SW 1271 (cell line): ENCODE measurements at places on chromosomes 16 and 17.
A peak's percentile ranks its signal among the peaks of the same experiment; 100 is the strongest.

DNA sequence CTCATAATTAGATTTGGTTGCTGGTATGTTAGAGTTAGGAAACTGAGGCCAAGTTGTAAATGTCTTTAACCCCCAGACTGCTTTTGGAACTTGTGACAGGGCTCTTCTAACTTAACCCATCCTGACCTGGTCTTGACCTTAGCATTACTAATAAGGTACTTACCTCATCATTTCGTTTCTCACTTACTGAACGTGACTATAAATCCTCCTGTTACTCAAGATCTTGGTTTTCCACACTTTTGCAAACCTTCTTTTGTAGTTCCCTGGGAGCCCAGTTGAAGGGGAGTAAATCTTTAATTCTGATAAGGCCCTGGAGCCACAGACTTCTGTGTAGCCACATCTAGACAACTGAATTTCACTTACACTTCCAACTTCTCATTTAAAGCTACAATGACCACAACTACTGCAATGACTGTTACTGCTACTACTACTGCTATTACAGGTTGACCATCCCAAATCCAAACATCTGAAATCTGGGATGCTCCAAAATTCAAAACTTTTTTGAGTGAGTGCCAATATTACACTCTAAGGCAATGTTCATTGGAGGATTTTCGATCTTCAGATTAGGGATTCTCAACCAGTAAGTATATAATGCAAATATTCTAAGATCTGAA is 248.8 kb upstream of the TBX2 start:
- DNase-seq = no peak

- no peak for DNase-seq
These were observed 19.4 kb upstream of the SSTR5 start for GRCh38 chr16:1053121-1053521.

DNA sequence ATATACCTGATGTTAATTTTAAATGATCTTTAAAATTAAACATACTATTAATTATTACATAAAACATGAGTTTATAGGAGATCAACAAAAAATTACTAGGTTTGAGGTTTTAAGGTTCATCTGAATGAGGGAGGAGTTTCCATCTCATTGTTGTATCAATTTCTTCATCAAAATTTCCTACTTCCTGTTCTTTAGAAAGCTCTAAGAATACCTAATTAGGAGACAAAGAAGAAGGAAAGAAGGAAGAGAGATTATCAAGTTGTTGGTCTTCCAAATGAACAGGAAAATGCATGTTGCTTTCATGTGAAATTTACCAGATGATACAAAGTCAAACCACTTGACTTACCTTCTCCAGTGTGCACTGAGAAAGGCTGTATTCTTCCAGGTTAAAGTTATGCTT is 18.1 kb upstream of the ABCA9 start:
- DNase-seq = no peak

DNA sequence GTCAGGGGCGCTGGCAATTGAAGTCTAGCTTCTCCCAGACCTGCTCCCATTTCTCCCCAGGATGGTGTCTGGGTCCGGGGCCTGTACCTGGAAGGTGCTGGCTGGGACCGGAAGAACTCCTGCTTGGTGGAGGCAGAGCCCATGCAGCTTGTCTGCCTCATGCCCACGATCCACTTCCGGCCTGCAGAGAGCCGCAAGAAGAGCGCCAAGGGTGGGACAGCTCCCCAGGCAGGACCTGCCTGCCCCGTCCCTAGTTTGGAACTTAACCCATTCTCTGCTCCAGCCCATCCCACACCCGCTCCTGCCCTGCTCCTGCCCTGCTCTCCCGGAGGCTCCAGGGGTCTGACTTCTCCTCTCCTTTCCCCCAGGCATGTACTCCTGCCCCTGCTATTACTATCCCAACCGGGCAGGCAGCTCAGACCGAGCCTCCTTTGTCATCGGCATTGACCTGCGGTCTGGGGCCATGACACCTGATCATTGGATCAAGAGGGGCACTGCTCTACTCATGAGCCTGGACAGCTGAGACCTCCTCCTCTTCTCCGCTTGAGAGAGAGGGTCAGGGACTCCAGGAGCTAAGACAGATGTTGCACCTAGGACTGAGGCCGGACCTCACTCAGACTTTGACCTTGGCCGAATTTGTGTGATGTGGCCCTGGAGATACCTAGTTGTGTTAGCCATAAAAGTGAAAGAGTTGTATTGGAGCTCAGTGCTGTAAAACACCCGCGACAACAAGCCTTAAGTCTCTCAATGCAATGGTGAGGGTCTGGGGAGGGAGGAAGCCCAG is 814 bp upstream of the KDM6B start:
- DNase-seq = no peak

DNA sequence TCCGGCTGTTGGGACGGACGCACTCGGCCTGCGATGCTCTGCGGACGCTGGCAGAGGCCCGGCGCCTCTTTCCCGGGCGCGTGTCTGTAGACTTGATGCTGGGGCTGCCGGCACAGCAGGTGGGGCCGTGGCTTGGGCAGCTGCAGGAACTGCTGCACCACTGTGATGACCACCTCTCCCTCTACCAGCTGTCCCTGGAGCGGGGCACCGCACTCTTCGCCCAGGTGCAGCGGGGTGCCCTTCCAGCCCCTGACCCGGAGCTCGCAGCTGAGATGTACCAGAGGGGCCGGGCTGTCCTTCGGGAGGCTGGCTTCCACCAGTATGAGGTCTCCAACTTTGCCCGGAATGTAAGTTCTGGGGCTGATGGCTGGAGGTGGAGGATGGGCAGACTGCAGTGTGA is 3.5 kb downstream of the RSAD1 start:
- no peak for DNase-seq

DNA sequence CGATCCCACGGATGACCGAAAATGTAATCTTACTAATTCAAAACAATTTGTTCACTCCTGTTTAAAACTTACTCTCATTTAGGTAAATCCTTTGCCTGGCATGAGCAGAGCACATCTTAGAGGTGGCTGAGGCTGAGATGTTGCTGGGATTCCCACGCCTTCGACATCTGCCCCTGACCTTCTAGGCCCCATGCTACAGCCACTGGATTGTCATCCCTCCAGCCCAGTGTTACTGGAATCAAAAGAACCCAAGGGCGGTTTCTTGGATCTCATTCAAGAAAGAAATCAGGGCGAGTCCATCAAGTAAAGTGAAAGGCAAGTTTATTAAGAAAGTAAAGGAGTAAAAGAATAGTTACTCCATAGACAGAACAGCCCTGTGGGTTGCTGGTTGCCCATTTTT is 64.5 kb upstream of the SHISA6 start:
- no peak for DNase-seq

DNA sequence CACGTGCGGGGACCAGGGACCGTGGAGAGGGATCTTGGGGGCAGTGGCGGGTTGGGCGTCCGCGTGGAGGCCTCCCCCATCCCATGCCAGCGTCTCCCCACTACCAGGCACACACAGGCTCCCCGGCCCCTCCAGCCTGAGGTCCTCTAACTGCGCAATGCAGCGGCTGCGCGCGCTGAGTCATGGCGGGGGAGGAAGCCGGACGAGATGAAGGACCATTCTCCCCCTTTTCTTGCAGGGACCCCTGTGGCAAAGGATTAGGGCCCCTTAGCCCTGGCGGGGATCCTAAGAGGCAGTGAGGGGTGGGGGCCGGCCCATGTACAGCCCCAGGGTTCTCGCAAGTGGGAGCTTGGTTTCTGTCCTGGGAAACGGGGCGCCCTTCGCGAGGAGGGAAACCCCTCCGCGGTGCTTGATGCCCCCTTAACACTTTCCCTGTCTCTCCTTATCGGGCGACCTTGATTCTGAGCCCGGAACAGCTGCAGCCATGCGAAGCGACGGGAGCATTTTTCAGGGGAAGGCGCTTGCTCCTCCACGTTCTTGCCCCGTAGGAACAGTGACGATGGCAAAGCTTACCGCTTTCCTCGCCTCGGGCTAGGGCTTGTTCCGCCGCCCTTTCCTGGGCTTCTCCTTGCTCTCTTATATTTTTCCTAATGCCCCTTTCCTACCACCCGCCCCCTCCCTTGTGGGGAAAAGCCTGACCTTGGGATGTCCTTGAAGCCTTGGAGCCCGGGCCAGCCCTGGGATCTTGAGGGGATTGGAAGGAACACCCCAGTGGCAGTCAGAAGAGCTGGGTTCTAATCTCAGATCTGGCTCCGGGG is 592 bp downstream of the ALDOA start:
- peak; percentile 54 for DNase-seq

- no peak for DNase-seq
These were observed 583 bp upstream of the CYLD start for GRCh38 chr16:50741225-50741780.

DNA sequence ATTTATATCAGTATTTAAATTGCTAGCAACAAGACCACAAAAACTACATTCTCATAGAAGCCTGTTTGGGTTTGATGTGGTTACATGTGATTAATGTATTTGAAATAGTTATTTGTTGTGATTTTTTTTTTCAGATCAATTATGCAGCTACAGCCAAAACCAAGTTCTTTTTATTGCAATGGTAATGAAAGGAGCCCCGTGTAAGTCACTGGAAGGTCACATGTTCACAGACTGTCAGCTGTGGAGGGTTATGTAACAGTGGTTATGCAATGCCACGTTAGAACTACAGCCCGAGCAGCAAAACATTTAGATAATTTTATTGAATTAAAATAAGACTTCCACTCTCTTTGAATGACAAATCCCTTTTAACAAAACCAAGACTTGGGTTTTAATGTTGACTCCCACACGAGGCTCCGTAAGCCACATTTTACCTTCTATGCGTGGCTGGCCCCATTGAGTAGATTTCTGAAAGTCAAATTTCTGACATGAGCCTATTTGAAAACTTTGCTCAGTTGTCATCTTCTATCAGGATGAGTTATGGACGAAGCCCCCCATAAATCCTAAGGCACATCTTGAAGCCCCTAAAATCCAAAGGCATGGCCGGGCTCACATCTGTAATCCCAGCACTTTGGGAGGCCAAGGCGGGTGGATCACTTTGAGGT is 41.8 kb upstream of the SEC14L1 start:
- DNase-seq = no peak

GRCh38 chr17:75619506-75620431 is 13.5 kb upstream of the SMIM5 start:
- DNase-seq = no peak

- DNase-seq = no peak
These were observed 5.6 kb downstream of the FMNL1 start for GRCh38 chr17:45227101-45227925.

DNA sequence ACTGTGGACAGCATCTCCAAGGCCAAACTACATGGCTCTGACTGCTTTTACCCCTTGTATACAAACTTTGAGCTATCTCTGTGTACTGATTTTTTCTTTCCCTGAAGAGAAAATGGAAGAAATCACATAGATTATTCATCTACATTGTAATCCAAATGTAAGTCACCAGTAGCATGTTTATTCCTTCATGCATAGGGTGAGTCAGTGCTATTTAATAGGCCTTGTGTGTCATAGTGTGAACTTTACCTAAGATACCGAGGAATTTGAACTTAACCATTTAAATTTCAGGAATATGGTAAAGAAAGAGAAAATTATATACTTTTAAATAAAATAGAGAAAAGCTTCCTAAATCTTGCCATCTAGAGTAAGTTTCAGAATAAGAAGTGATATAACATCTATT is 16.5 kb downstream of the PHKB start:
- DNase-seq = no peak

DNA sequence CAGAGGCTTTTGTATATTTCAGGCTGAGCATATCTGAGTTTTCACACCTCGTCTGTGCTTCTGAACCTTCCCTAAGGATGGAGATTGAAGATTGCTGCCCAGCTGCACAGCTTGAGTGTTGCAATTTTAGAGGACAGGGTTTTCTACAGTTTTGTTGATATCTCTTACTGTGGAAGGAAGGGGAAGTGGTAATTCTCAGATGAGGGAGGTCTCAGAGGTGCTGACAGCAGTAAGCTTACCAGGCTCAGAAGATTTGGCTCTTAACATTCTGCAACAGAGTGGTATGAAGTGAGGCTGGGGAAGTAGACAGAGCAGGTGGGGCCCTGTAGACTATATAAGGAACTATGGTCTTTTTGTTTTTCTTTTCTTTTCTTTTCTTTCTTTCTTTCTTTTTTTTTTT is 45.8 kb upstream of the ARHGAP17 start:
- no peak for DNase-seq

- DNase-seq = no peak
These were observed 5.5 kb downstream of the MAP2K3 start for GRCh38 chr17:21289902-21290571.

DNA sequence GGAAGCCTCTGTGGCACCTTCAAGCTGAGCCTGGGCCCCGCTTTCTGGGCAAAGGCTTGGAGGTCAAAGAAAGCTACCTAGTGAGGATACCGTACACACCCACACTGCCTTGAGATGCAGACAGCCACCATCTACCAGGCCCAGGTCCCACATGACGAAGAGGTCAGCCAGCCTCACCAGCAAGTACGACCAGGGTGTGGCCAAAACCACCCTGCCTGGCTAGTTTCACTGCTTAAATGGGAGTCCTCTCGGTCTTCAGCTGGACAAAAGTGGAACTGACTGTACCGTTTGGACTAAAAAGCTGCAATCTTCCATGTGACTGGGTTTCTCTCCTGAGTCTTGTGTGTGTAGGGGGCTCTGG is 21.6 kb downstream of the VASN start:
- DNase-seq = no peak

- DNase-seq = no peak
These were observed 2.4 kb downstream of the ABCC1 start for GRCh38 chr16:15951852-15952251.

- DNase-seq = no peak
These were observed 11.0 kb downstream of the ADORA2B start for GRCh38 chr17:15955793-15956541.

GRCh38 chr16:76486740-76487139 is 209.5 kb downstream of the CNTNAP4 start:
- DNase-seq = no peak

DNA sequence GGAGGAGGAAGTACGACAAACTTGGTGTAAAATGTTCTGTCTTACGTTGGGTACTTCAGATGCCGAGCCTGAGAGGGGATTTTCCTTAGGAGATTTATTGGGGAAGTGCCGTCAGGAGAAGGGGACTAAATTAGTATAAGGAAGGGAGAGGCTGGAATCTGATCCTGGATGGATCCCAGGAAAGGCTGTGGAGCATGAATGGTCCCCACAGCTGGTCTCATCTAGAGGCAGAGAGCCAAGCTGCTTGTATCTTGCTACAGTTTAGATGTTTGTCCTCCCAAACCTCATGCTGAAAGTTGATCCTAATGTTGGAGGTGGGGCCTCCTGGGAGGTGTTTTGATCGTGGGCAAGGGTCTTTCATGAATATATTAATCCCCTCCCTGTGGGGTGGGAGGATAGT is 798.4 kb upstream of the EEF2KMT start:
- DNase-seq = no peak

GRCh38 chr16:17944345-17944744 is 392.2 kb downstream of the NPIPA8 start:
- DNase-seq = no peak

GRCh38 chr16:51144203-51144602 is 6.9 kb downstream of the SALL1 start:
- no peak for DNase-seq
